Stimulated activated CD8-positive, alpha-beta memory T cell treated with anti-CD3 and anti-CD28 coated beads, Interleukin-7, amount 100 ng/mL, for 24 hours (primary cell): ENCODE measurements at places on chromosomes 5 and 9.

- DNase-seq: no peak
These were observed 66.4 kb downstream of the POU5F2 start for GRCh38 chr5:93674866-93675459.

- no peak for DNase-seq
These were observed 207.7 kb downstream of the PIK3R1 start for GRCh38 chr5:68423154-68423811.

- DNase-seq: no peak
These were observed 480.9 kb downstream of the MTRR start for GRCh38 chr5:8349855-8350254.

DNA sequence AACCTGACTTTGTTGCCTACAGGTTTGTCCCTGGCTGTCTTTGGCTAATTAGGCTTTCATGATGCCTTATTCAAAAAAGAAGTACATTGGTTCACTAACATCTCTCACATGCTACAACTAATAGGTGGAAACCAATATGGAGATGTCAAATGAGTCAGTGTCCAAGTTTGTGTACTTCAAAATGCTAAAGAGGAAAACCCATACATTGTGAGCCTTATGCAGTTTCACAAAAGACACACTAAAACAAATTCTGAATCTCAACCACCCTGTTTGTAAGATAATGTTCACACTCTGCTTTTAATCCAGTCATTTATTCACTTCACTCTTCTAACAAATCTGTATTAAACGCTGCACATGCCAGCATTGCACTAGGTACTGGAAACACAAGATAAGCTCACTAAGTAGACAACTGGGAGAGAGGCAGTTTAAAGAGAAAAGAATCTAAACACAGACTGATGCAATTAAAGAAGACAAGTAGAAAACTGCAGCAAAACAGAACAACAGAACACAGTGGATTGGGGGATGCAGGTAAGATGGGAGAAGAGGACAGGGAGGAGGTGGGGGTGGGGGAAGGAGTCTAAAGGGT lies 104.1 kb downstream of the DROSHA start:
- no peak for DNase-seq

GRCh38 chr9:27870404-27870803 lies 297.1 kb upstream of the C9orf72 start:
- DNase-seq: no peak

- no peak for DNase-seq
These were observed 255.5 kb downstream of the PAPPA start for GRCh38 chr9:116409129-116409528.

GRCh38 chr9:7368410-7369292 lies 430.9 kb downstream of the DMAC1 start:
- DNase-seq: no peak

DNA sequence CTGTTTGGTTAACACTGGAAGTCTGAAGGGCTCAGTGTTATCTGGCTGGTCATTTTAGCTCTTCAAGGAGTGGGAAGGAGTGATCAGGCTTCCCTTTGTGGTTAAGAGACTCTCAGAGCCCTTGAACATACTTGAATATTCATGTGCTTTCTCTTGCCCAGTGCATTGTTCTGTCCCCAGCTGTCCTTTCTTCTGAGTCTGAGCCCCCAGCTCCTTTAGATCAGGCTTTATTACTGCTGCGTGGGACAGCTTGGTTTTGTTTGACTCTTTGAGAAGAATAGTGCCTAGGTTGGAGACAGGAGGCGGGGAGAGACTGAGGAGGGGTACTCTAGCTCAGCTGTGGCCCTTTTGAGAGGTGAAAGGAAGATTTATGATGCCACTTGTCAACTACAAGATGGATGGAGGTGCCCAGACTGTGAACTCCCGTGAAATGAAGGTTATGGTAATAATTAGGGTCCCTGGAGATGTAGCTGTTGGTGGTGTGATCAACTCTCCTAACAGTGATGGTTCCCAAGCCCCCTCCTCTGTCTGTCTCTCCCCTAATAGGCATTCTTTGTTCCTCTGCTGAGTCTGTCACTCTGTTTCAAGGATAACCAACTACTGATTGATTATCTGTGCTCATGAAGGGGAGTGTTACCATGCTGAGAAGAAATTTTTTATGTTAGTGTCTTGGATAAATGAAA lies 83.1 kb upstream of the GLRA1 start:
- no peak for DNase-seq

DNA sequence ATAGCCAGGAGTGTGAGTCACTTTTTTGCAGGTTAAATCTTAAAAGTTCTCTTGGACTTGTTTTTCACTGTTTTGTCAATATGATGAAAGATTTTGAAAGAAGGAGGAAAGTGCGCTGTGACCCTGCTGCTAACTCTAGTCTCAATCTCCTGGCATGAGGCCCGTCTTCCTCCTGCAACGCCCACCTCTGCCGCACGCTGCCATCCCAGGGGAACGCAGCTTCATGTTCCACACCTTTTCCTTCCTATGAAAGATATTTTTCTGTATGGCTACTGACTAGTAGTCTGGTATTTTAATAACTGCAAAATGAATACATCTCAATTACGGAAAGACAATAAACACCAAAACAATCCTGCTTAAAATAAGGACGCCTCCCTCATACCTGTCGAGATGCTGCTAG lies 8.3 kb downstream of the PPIC start:
- no peak for DNase-seq

DNA sequence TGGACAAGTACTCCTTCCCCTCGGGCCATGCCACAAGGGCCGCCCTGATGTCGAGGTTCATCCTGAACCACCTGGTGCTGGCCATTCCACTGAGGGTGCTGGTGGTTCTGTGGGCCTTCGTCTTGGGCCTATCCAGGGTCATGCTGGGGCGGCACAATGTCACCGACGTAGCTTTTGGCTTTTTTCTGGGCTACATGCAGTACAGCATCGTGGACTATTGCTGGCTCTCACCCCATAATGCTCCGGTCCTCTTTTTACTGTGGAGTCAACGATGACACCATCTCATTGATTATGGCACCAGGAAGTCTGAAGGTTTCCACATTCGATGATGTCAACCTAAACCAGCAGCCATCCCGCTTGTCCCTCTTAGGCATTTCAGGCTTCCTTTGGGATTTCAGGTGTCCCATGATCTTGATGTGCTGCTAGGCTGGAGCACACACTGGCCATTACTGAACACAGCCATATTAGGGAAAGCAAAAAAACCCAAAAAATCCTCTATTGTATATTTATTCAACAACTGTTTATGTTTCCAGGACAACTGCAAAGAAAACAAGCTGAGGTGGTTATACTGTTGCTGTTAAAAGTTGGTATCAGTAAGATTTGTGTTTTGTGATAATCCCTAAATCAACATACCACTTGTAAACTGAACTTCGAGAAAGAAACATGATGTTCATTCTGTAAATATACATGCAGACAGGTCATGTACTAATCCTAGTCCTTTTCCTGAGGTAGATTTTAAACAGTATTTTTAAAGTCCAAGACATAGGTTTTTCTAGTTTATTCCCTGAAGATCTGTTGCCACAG lies 1.1 kb downstream of the PLPP6 start:
- no peak for DNase-seq

GRCh38 chr9:135989722-135990467 lies 28.7 kb upstream of the UBAC1 start:
- DNase-seq: no peak

- no peak for DNase-seq
These were observed 482.6 kb downstream of the ZNF608 start for GRCh38 chr5:124263680-124264491.

- DNase-seq: no peak
These were observed 132.2 kb downstream of the ARL15 start for GRCh38 chr5:54178207-54178606.

DNA sequence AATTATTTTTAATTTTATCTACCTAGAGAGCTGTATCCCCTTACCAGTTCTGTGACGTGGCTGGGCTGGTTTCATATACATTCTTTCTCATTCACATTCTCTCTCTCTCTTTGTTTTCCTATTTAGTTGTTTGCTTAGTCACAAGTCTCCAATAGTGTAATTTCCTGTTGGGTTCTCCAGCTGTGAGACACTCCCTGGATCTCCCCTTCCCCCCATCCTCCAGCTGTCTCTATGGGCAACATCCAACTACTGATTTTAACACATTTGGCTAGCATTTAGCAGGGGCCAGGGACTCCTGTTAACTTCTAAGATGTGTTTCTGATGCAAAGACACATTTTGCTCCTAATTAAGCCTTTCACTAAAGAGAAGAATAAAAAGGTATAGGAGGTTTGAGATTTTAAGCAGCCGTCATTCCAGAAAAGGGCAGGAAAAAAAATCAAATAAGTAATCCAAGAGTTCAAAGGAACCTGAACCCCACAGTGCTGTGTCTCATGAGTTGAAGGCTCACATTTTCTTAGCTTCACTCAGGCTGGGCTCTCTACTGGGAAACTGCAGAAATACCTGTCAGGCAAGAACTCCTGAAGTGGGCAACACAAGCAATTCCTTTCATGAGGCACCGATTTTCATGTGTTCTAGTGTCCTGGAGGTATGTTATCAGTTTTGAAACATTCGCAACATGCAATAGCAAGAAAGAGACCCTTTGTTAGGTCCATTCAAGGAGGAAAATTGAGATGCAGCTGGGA lies 198.7 kb upstream of the C9orf72 start:
- DNase-seq: no peak

DNA sequence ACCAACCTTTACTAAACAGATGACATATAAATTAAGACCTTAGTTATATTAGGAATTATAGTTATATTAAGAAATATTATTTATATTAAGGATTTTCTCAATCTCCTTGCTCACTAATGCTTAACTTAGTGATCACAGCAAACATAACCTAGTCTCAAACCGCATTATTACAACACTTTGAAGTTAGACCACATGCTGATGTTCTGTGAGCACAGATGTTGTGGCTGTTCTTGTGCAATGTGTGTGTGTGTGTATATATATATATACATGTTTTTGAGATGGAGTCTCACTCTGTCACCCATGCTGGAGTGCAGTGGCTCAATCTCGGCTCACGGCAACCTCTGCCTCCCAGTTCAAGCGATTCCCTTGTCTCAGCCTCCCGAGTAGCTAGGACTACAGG lies 20.5 kb downstream of the ELP1 start:
- DNase-seq: no peak

GRCh38 chr9:131406563-131407436 lies 12.9 kb downstream of the PRRC2B start:
- DNase-seq: no peak

DNA sequence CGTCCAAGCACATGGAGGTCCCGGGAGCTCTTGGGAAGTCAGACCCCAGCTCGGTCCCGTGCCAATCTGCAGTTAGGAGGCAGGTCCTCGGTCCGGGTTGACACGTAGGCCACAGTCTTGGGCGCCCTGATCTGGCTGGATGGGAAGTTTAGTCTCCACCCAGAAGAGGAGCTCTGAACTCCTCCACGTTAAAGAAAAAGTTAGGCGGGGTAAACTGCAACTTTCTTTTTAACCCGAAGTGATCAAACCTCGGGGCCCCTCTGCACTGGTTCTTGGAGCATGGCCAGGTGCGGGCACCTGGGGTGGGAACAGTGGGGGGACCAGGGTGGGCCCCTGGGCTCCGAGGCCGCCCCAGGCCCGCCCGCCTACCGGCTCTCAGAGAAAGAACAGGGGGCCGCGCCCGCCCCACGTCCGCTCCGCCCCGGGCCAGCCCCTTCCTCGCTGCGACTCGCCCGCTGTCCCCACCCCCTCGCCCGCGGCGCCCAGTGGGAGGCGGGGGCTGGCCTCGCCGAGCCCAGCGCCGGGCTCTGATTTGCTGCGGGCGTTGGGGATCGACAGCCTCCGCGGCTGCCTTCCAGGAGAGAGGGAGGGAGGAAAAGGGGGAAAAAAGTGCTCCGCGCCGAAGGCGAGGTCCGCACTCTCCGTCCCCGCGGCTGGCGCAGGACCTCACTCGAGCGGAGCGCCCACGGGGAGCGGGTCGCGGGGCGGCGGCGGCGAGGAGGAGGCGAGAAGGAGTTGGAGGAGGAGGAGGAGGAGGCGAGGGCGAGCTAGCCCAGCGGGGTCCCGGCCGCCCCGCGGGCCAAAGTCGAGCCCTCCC lies at the start of gene COL5A1:
TSS of gene COL5A1 (plus strand) at position 631 of the 817 bp plus-strand sequence. CDS start 385 bp downstream, outside the sequence.
- DNase-seq: no peak

DNA sequence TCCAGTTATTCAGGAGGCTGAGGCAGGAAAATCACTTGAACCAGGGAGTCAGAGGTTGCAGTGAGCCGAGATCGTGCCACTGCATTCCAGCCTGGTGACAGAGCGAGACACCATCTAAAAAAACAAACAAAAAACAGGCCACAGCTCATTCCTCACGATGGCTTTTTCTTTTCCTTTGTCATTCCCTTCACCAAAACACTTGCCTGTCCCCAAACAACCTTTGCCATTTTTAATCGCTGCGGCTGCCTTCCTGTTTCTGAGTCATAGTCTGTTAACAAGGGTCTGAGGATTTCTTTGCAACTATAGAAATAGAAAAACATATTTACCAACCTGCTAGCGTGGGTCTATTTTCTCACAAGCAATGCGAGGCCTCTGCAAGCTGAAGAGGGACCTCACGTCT lies 123.0 kb upstream of the FSTL4 start:
- no peak for DNase-seq

DNA sequence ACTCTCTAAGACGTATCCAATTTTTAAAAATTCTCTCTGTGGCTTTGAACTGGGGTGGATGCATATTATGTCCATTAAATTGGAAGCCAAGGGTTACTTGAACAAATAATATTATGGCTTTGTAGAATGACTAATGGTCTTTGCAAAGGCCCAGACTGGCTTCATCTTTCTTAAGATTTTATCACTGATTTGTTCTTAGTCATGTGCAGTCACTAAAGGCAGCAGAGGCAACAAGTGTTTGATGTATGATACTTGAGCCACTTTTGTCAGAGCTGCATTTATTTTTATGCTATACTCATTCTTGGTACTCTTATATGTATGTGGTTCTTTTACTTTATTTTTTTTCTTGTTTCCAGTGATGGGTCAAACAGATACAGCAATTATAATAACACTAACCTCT lies 152.2 kb downstream of the NR2F1-AS1 start:
- DNase-seq: no peak
